ENCODE measurements at places on chromosomes 11 and 22.

GRCh38 chr11:84812471-84812969 is 814.6 kb downstream of the DLG2 start:
- no peak for DNase-seq

DNA sequence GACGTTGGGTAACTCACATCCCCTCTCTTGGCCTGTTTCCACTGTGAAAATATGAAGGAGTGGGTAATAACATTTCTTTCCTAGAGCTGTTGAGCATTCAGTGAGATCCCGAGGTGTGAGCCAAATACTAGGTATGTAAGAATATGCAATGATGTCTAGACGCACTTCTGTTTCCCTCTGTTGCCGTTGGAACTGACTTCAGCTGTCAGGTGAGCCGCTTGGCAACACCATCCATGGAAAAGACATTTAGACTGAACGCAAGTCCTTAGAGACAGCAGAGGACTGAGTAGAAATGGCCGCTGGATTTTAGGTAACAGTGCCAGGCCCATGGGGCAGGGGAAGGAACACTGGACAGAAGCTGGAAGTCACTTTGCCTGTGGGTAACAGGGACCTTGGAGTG is 29.5 kb upstream of the SHANK2 start:
- no peak for DNase-seq

DNA sequence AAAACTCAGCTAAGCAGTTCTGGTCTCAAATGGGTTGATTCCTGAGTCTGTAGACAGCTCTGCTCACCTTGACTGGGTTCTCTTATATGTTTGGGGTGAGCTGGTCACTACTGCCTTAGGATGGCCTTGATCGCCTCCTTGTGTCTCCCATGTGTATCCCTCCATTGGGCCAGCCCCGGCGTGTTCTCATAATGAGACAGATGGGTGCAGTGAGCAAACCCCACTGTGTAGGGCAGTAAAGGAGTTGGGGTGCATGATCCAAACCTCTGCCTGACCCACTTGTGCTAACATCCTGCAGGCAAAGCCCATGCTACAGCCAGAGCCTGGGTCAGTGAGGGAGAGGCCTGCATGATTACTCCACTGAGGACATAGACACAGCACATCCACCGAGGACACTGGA is 657.6 kb downstream of the BRD1 start:
- no peak for DNase-seq

DNA sequence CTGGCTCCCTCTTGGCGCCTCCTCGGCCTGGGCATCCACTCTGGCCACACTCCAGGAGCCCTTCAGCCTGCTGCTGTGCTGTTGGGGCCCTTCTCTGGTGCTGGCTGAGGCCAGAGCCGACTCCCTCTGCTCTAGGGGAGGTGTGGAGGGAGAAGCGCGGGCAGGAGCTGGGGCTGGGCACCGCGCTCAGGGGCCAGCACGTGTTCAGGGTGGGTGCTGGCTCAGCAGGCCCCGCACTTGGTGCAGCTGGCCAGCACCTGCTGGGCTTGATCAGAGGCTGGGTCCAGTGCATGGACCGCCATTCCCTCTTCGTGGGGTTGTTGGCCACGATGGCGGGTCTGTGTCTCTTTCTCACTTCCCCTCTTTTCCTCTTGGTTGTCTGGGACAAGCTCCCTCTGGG is 2381.0 kb downstream of the LRRC4C start:
- DNase-seq, result no peak

DNA sequence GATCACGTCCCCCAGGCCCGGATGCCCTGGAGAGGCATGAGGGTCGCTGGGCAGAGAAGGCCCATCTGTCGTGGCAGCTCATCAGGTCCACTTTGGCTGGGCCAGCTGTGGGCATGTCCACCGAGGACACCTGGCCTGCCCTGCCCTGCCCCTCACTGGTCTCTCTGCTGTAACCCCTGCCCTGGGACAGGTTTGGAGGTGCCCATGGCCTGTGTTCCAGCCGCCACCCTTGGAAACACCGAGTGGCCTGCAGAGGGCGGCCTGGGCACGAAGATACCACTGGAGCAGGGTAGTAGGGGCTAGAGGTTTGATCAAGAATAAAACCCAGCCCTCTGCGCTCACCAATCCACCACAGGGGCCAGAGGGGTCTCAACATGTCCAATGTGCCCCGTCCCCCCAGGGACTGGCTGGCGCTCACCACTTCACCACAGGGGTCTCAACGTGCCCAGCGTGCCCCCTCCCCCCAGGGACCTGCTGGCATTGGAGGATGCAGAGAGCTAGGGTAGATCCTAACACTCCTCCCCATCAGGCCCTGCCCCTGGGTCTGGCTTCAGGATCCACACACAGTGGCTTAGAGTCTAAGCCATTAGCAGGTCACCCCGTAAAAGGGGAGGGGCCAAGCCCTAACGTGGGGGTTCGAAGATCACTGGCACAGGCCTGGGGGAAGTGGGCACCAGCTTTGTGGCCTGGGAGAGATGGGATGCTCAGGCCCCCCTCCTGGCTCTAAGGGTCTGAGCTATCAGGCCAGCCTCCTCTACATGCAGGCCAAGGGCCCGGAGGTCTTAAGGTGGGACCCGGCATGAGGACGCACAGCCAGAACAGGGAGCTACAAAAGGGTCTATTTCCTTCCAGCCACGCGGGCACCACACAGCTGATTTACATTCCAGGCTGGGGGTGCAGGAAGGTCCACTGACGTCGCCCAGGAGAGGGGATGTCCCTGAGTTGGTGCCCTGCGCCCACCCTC is 1.3 kb upstream of the HDAC10 start:
- no peak for DNase-seq

Data from hypothalamus (tissue), 51 donors.